ENCODE measurements at places on chromosomes 7 and 10. TPM values are rescaled to one million over a fixed set of nuclear protein-coding genes. Genes with fewer than 3 reads are reported as not detected.

GRCh38 chr10:99920486-99920885, 89.3 kb downstream of the DNMBP start:
- no peak for DNase-seq

Gene IFIT3
- 10.4 TPM for polyA plus RNA-seq

DNA sequence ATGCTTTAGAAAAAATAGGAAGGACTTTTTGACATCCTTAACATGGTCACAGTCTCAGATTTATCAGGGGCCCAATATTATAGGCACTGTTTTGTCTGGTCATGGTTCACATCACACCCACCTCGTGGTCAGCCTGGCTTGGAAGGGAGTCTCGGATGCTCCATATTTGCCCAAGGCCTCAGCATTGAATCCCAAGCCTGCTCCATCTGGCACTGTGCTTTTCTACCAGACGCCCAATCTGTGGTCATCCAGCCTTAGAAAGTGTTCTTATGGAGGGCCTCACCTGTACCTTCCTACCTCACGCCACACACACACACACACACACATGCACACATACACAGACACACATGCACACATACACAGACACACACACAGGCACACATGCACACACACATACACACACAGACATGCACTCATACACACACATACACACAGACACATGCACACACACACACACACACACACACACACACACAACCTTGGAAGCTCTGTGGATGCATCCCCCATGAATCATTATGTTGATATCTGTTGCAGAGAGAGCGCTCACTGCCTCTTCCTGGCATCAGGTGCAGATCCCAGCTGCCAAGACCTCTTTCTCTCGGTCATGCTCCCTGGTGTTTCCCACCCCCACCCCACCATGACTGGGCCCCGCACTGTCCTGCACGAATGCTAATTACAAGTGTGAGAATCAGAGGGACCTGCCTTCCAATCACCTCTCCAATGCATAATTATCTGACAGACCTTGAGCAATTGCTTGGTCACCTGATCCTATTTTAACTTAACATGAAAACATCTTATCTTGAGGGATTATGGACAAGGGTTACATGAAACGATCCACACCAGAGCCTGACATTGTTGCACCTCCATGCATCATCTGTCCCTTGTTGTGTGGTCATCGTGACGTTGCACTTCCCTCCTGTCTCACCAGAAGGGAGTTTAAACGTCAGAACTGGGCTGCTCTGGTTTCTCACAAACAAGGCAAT, 122.7 kb upstream of the TMEM72 start:
- DNase-seq, result no peak

DNA sequence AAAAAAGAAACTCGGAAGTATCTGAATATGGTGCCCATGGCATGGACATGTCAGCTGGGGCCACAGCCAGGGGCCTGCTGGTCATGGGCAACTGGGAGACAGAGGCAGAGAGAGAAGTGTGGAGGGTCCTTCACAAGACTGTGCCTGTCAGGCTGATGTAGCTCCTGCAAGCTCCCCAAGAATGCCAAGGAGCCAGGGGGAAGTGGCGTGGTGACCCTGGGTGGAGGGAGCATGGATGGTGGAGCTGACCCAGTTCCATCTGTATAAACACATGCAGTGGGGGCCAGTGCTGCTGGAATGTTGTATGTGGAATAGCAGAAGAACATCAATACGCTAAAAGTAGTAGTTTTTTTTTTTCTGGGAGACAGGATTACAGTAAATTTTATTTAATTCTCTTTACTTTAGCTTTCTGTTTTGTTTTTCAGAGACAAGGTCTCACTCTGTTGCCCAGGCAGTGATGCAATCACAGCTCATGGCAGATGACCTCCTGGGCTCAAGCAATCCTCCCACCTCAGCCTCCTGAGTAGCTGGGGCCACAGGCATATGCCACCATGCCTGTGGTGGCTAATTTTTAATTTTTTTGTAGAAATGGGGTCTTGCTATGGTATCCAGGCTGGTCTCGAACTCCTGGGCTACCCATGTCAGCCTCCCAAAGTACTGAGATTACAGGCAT, 10.5 kb upstream of the ZMIZ2 start:
- DNase-seq, result peak; percentile 28

- no peak for DNase-seq
These were observed 60.8 kb upstream of the HECTD2 start for GRCh38 chr10:91349381-91349780.

DNA sequence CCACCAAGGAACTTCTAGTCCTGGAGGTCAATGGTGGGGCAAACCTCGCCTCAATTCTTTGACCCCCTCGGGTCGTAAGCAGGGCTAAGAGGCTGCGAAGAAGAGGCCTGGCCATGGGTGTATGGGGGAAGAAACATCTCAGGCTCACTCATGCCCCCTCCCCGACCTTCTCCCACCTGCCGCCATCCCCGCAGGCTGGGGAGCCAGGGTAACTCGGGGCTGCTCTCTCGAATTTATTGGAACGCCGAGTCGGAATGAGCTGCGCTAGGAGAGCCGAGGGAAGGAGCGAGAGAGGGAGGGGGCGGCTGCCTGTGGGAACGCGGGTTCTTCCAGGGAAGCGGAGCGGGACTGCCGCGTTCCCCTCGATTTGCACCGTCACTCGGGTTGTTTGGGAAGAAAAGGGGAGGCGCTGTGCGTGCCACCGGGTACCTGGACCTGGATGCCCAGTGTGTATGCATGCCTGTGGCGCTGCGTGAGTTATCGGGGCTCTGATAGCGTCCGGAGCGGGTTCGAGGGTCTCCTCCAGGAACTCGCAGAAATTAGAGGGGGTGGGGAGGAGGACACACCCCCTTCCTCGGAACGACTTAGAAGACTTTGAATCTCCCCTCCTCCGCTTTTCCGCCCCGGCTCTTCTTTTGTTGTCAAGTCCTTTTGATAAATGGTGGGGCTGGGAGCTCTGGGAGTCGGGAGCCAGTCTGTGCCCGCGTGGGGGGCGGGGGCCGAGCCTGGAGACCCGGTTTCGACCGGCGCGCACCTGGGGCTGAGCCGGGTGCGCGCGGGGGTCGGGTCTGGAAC, 1.8 kb upstream of the ZNF503 start:
- DNase-seq, result no peak

Gene UNCX
- polyA plus RNA-seq, result not detected

DNA sequence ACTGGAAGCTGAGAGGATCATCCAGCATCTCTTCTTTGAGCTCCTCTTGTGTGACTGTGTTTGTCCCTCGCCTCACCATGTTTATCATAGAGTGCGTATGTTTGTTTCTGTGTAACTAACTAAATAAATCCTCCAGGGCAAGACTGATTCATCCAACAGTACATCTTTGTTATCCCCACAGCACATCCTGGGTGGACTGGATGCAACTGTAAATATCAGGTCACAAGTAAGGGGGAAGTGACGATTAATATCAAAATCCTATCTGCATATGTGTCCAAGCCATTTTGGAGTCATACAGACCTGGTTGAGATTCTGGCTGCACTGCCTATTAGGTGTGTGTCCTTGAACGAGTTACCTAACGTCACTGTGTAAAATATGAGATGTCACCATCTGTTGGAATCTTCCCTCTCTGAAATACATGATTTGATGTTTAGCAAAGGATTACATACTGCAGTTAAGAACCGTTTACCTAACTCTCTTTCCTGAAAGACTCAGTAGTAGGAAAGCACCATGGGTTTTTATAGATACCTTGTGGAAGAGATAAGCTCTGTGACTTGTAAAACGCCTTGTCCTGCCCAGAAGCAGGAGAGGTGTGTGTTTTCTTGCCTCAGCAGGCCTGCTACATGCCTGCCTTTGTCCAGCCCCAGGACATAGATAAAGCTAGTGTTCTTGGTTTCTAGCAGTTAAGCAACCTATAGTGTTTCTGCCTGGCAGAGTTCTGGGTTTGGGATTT, 25.8 kb downstream of the WBP1L start:
- no peak for DNase-seq

- DNase-seq, result no peak
These were observed 331.0 kb upstream of the NRP1 start for GRCh38 chr10:33665501-33665900.

DNA sequence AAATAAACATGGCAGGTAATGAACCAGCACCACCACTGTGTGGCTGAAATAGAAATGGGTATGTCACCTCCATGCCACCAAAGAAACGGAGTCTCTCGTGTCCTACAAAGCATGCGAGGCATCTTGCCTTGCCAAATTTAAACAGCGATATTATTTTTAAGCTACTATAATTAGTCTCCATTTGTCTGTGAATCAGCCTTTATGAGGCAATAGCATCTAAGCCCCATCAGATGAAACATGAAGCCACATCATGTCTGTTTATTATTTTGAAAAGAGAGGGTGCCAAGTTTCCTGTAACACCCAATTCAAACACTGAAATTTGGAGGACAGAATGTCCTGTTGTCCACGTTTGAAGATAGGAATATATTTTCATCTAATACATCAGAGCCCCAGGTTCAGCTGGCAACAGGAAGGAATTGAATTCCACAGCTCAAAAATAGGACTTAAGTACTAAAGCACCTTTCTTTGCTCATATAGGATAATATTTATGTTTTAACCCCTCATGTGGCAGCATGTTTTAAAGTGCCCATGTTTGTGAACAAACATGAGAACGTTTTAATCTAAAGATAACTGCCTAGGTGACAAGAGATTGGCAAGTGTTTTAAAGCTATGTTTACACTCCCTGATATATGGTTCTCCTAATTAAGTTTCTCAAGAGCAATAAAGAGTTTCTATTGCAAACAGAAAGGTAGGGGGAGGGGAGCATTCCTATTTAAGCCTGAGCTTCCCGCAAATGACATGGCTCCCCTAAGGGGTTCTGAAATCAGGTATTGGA, 86.8 kb downstream of the SORBS1 start:
- DNase-seq, result no peak

Gene CLDN3
- polyA plus RNA-seq, result 0.26 TPM

Gene CPXM2
- 3.7 TPM for polyA plus RNA-seq

DNA sequence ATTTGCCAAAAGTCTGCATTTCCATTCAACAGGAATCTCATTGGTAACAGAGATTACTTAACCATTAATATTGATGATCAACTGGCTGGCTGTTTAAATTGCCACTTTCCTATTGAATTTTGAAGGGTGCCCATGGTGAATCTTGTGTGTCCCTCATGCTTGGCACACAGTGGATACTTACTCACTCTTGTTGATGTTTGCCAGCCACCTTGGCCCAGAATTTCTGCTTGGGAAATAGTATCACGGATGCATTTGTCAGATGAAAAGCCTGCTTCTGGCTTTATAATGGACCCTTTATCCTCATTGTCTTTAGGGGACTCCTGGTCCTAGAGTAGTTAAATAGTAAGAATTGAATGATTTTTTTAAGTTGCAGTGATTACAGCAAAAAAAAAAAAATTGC, 52.0 kb downstream of the MMRN2 start:
- no peak for DNase-seq

GRCh38 chr7:102101111-102101551, 185.5 kb upstream of the SH2B2 start:
- no peak for DNase-seq

GRCh38 chr10:17910125-17910789, 41.5 kb upstream of the SLC39A12 start:
- DNase-seq, result no peak

Gene GNGT1
- polyA plus RNA-seq, result not detected

DNA sequence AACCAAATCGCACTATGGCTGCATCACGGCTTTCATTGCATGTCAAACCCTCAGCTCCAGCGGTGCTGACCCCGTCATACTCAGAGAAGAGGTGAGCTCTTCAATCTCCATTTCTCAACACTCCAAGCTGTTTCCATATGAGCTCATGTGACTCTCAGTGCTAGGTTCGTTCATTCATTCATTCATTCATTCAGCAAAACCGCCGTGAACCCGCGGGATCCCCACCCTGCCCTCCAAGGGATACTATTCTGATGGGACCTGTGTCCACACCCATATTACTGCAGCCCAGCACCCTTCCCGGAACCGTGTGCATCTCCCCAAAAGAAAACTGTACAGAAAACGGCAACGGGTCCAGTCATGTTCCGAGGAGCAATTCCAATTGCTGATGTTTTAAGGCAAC, 184.7 kb downstream of the DIP2C start:
- peak; percentile 23 for DNase-seq

Measured in spleen (tissue), 13 donors.